Esophagus squamous epithelium (tissue), 5 donors: ENCODE measurements at places on chromosomes 13 and 19. TPM values are rescaled to one million over a fixed set of nuclear protein-coding genes. Genes with fewer than 3 reads are reported as not detected.

Gene ZNF561
- 52.1 TPM for total RNA-seq

Gene RGS9BP
- 0.09 TPM for total RNA-seq

Gene CEACAM20
- total RNA-seq = not detected

Gene CCDC70
- total RNA-seq = not detected

Gene MYO1F
- 6.4 TPM for total RNA-seq

Gene GJB6
- total RNA-seq = 460 TPM

Gene NDUFA7
- total RNA-seq = 23.8 TPM

DNA sequence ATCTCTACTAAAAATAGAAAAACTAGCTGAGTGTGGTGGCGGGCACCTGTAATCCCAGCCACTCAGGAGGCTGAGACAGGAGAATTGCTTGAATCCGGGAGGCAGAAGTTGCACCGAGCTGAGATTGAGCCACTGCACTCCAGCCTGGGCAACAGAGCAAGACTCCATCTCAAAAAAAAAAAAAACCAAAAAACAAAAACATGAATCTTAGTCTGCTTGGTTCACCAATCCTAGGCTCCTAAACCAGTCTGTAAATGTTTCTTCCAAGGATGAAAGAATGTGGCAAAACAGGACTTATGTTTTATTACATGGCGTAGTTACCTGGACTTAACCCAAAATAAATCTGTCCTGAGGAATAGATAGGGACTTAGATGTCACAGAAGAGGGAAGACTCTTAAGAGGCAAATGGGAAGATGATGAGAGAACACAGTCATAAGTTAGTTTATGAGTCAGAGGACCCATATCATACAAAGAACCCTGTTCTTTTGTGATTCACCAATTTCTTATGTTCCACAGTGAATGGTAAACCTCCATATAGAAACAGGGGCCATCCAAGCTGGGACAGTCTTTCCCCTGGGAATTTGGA is 6.9 kb upstream of the FBXL3 start:
- no peaks in the 10 kb centered on the region for H3K36me3 ChIP-seq
- H3K4me1 ChIP-seq = no peaks in the 10 kb centered on the region
- no peak overlapping the region for H3K27ac ChIP-seq
- no peak overlapping the region for H3K4me3 ChIP-seq
- no peak for DNase-seq
- no peaks in the 10 kb centered on the region for H3K27me3 ChIP-seq

GRCh38 chr19:5296457-5297271 is 43.9 kb downstream of the PTPRS start:
- no peaks in the 10 kb centered on the region for H3K36me3 ChIP-seq
- H3K27me3 ChIP-seq = peaks cover 25% of the 10 kb centered on the region
- no peak overlapping the region for H3K27ac ChIP-seq
- DNase-seq = no peak

- H3K36me3 ChIP-seq = no peaks in the 10 kb centered on the region
- no peak for DNase-seq
- peaks cover 18% of the 10 kb centered on the region for H3K4me1 ChIP-seq
- H3K4me3 ChIP-seq = no peak overlapping the region
- H3K27ac ChIP-seq = no peak overlapping the region
Measured at GRCh38 chr19:36059180-36059910, 4.6 kb downstream of the WDR62 start.

GRCh38 chr19:32388393-32388855 is 17.1 kb upstream of the DPY19L3 start:
- H3K4me3 ChIP-seq = no peak overlapping the region
- H3K36me3 ChIP-seq = peaks cover 25% of the 10 kb centered on the region
- no peak for DNase-seq
- H3K27ac ChIP-seq = no peak overlapping the region
- no peaks in the 10 kb centered on the region for H3K27me3 ChIP-seq

DNA sequence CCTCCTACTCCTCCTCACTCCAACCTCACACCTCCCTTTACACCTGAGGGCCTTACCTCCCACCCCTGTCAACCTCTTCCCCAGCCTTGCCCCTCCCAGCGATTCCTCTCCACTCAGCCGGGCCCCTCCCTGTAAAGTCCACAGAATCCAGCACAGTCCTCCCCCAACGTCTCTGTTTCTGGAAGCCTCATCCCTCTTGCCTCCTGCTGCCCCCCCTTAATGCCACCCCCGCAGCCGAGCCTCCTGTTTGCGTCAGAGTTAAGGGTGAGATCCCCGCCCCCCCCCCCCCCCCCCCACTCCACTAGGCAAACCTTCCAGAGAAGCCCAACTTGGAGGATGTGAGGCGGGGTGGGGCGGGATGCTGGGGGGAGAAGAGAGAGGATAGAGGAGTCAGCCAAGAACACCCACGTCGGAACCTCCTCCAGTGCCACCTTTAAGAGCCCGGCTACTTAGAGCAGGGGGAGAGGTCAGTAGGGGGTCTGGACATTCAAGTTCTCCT is 2.1 kb downstream of the UNC13A start:
- no peaks in the 10 kb centered on the region for H3K36me3 ChIP-seq
- peak overlapping the region; percentile 45 for H3K4me3 ChIP-seq
- peaks cover 15% of the 10 kb centered on the region for H3K4me1 ChIP-seq

DNA sequence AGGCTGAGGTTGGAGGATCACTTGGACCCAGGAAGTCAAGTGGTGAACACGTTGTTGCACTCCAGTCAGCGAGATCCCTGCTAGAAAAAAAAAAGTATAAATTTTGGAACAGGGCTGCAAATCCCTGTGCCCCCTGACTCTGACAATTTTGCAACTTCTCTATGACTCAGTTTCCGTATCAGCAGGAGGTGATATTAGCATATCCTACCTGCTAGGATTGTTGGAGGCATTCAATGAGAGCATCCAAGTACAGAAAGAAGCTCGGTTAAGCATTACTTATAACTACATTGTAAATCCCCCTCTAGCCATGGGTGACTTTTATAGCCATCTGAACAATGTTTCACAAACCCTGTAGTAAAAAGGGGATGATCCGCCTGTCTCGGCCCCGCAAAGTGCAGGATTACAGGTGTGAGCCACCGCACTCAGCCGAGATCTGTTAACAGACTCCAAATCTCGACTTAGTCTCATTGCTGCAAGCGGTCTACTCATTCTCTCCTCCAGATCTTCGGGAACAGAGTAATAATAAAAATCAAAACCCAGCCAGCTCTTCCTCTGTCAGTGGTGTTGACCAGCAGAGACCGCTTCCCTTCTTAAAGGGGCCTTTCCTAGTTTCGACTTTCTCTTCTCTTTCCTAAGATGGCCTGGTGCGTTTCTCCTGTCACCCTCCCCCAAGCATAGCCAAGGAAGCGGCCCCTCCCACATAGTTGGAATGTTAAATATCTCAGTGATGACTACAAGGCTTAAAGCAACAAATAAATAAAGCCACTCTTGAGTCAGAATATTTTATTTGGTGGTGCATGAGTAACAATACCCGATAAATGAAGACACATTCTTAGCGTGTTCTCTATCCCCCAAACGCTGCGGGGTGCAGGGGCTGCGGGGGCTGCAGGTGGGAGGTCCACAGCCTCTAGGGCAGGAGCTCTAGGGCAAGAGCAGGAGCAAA is 10.3 kb upstream of the BICRA start:
- peak overlapping the region; percentile 60 for H3K4me3 ChIP-seq
- H3K27ac ChIP-seq = peak overlapping the region; percentile 95
- no peaks in the 10 kb centered on the region for H3K36me3 ChIP-seq
- DNase-seq = no peak
- peaks cover 19% of the 10 kb centered on the region for H3K4me1 ChIP-seq

DNA sequence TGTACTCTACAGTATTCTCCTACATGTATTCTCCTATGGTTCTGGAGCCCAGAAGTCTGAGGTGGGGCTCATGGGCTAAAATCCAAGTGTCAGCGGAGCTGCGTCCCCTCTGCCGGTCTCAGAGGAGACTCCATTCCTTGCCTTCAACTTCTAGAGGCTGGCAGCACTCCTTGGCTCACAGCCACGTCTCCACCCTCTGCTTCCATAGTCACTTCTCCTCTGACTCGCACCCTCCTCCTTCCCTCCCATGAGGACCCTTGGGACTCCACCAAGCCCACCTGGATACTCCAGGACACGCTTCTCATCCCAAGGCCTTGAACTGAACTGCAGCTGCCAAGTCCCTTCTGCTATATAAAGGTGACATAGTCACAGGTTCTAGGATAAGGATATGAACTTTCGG is 27.8 kb downstream of the DHRS12 start:
- no peaks in the 10 kb centered on the region for H3K36me3 ChIP-seq
- peaks cover 1% of the 10 kb centered on the region for H3K4me1 ChIP-seq
- no peak overlapping the region for H3K27ac ChIP-seq
- H3K4me3 ChIP-seq = no peak overlapping the region

GRCh38 chr13:70960841-70961443 is 852.7 kb upstream of the KLHL1 start:
- no peaks in the 10 kb centered on the region for H3K36me3 ChIP-seq
- H3K27ac ChIP-seq = no peak overlapping the region
- no peaks in the 10 kb centered on the region for H3K27me3 ChIP-seq
- no peaks in the 10 kb centered on the region for H3K4me1 ChIP-seq

DNA sequence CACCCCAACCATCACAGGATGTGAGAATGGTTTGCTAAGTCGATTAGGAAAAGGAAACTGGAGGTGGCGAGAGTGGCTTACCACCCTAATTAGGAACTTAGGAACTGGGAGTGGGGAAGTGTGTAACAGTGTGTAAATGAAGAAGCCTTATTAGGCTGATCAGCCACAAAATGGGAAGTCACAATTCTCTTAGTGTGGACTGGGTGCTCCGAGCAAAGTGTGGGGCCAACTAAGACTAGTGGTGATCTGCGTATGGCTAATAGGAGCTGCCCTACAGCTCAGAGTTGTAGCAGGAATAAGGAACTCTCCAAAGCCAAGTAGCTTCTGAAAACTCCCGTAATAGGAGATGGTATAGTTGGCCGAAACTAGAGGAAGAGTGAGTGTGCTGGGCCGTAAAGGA is 7.6 kb downstream of the SIGLEC11 start:
- H3K27me3 ChIP-seq = peaks cover 74% of the 10 kb centered on the region
- no peaks in the 10 kb centered on the region for H3K36me3 ChIP-seq
- H3K4me1 ChIP-seq = peaks cover 10% of the 10 kb centered on the region
- H3K27ac ChIP-seq = no peak overlapping the region
- no peak overlapping the region for H3K4me3 ChIP-seq

DNA sequence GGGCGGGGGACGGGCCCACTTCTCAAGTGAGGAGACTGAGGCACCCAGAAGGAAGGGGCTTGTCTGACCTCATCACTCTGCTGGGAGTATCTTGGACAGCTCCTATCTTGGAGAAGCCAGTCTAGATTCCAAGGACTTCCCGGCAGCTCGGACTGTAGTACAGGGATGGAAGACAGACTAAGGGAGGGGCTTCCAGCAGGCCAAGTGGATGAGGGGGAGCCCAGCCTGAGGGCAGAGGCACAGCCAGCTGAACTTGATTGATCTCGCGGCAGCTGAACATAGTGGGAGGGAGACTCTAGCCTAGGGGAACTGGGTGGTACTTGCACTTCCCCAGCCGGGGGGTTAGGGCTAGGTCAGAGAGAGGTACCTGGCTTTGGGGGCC is 711 bp downstream of the CILP2 start:
- peaks cover 43% of the 10 kb centered on the region for H3K4me1 ChIP-seq
- no peak overlapping the region for H3K4me3 ChIP-seq
- no peaks in the 10 kb centered on the region for H3K36me3 ChIP-seq
- DNase-seq = no peak
- no peaks in the 10 kb centered on the region for H3K27me3 ChIP-seq

GRCh38 chr13:99994638-99995020 is 13.0 kb downstream of the ZIC2 start:
- peaks cover 1% of the 10 kb centered on the region for H3K4me1 ChIP-seq
- H3K27ac ChIP-seq = no peak overlapping the region
- no peak overlapping the region for H3K4me3 ChIP-seq
